ENCODE measurements at places on chromosomes 16 and 17.

- DNase-seq: peak; percentile 42
Observed at GRCh38 chr16:58020628-58021521, 4.7 kb upstream of the MMP15 start.

DNA sequence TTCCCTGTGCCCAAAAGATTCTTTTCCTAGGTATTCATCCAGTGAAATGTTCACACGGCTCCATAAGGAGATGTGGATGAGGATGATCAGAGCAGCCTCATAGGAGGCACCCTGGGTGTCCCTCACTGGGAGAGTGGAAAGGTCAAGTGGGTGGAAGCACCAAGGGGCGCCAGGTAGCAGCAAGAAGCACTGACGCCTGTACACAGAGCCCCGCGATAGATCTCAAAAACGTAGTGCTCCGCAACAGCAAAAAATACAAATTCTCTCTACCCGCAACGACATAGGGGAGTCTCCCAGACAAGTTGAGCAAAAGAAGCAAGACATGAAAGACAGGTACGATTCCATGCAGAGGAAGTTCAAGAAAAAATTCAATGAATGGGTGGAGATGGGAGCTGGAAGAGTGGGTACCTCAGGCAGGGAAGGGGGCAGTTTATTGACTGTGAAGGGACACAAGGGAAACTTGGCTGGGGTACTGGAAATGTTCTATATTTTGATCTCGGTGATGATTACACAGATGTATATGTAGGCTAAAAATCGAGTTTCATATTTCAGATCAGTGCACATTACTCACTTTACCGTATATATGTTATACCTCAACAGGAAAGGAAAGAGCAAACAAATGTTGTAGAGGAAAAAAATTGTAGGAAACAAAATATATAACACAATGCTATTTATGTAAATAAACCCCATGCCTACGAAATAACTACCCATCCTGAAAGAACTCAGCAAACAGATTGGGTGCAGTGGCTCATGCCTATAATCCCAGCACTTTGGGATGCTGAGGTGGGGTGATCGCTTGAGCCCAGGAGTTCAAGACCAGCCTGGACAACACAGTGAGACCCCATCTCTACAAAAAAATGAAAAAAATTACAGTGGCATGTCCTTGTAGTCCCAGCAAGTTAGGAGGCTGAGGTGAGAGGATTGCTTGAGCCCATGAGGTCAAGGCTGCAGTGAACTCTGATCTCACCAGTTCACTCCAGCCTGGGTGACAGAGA lies 17.8 kb upstream of the ETV4 start:
- DNase-seq: no peak

DNA sequence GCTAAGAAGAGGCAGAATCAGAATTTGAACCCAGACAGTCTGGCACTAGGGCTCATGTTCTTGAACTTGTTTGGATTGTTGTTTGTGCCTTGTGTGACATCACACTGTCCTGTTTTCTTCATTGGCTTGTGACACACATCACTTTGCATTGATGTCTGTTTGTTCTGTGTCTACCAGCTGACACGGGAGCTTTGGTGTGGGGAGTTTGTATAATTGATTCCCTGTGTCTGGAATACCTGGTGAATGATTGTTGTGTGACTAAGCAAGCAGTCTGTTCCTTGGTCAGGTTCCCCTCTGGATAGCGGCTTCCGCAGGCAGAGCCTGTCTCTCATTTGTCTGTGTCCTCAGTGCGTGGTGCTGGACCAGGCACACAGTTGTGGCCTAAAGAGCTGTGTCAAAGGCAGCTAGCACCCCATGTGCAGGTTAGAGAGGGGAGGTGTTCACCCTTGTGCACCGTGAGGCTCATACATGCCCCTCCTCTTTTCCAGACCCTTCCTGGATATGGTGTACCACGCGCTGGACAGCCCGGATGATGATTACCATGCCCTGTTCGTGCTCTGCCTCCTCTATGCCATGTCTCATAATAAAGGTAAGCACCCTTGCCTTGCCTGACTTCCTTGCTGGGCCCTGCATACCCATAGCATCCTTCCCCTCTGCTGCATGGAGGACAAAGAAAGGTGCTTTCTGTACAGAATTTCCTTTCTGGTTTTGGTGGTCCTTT lies 80.1 kb downstream of the CLEC16A start:
- no peak for DNase-seq

GRCh38 chr17:28738680-28739384 lies 5.0 kb upstream of the TRAF4 start:
- DNase-seq: peak; percentile 69

DNA sequence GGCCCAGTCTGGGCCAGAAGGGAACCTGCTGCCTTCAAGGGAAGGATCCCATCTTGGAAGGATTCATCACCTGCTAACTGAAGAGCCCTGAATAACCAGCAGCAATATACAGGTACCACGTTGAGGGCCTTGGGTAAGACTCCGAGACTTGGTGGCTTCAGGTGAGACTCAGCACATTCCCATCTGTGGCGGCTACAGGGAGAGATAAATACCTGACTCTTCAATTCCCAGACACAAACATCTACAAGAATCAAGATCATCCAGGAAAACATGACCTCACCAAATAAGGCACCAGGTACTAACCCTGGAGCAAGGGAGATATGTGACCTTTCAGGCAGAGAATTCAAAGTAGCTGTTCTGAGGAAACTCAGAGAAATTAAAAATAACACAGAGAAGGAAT lies 99.5 kb downstream of the DYNLRB2 start:
- DNase-seq: no peak

DNA sequence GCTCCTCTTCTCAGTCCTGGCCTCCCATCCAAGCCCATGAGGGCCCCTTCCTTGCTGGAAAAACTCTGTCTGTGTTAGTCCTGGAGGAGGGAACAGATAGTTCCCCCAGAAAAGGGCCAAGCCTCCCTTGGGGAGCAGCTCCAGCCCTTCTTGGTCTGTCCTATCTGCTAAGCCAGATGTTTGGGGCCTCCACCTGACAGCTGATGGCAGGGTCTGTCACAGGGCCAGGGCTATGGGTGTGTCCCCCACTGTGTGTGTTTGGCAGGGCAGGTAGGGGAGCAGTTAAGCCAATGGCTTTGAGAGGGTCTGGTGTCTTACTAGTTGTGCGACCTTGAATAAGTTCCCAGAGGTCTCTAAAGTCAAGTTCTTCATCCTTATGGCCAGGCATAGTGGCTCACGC lies 13.6 kb upstream of the SLC4A1 start:
- no peak for DNase-seq

GRCh38 chr16:67987460-67988160 lies 7.3 kb upstream of the DPEP3 start:
- no peak for DNase-seq

DNA sequence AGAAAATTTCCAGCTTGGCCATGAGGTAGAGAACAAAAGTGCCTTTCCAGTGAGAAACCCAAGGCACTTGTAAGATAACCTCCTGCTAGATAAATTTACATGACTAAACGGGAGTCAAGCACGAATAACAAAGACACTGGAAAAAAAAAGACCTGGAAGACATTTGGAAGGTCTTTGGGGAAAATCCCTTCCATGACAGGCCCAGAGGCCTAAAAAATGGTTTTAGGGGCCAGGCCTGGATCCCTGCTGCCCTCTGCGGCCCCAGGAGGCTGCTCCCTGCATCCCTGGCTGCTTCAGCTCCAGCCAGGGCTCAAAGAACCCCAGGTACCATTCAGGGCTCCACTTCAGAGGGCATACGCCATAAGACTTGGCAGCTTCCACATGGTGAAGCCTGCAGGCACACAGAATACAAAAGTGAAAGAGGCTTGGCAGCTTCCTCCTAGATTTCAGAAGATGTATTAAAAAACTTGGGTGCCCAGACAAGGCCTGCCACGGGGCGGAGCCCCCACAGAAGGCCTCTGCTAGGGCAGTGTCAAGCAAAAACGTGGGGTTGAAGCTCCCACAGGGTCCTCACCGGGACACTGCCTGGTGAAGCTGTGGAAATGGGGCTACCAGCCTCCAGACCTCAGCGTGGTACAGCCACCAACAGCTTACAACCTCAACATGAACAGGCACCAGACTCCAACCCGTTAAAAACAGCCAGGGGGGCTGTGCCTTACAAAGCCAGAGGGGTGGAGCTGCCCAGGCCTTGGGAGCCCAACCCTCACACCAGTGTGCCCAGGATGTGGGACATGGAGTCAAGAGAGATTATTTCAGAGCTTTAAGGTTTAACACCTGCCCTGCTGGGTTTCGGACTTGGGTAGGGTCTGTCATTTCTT lies 77.1 kb downstream of the SDK2 start:
- DNase-seq: peak; percentile 27

DNA sequence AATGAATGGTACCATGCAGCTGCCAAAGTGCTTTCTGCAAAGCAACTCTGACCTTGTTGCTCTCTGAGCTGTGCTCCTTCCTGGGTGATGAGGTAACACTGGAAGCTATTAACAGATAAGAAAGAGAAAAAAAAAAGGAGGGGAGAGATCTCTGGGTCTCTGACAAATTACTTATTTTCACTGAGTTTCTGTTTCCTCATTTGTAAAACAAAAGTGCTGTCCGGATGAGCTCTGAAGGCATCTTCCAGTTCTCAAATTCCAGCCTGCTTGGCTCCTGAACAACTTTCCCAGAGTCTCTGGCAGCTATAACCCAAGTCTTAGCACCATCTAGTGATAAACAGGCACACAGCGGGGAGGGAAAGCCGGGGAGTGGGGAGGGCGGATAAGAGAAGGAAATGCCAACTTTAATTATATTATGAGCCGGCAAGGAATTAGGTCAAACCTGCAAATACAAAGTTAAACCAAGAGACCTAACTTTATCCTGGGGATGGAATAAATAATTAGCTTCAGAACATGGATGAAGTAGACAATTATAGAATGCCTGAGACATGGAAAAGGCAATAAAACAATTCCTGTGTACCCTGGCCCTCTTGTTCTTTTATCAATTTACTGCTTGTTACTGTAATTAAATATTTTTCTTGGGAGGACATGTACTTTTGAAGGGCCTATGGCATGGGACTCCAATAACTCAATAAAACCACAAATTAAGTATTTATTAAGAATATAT lies 61.3 kb upstream of the KIFC3 start:
- DNase-seq: no peak

DNA sequence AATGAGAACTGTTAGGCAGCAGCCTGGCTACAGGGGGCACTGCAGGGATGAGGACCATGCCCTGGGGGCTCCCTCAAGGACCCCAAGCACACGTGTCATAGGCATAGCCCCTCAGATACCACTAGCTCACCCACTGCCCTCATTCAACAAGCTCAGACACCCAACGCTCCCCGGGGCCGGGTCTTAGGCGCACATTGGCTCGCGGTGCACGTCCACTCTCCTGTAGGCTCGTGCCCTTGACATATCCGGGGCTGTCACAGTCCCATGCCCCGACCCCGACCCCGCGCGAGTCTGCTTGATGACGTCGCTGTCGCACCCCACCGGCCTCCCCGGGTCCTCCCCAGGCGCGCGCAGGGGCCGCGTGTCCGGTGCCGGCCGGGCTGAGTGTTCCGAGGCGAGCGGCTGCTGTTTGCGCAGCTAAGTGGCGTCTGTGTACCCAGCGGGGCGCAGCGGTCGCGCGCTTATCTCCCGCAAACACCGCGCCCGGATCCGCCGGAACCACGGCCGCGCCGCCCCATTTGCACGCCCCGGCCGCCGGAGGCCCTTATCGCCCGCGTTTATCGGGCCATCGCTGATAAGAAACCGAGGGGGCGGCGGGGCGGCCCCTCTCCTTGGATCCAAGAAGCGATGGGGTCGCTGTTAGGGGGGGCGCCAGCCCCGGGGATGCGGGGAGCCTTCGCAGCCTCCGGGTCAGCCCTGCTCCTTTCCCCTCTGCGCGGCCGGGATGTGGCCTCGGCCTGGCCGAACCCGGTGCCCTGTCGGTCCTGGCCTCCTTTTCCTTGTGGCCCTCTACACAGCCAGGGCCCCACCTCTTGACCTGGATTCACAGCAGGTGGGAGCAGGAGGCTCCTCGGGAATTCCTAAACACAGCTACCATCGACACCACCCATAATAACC lies 20.7 kb upstream of the NAGS start:
- no peak for DNase-seq

- no peak for DNase-seq
Observed at GRCh38 chr17:18319604-18320256, 4.6 kb downstream of the SMCR8 start.

DNA sequence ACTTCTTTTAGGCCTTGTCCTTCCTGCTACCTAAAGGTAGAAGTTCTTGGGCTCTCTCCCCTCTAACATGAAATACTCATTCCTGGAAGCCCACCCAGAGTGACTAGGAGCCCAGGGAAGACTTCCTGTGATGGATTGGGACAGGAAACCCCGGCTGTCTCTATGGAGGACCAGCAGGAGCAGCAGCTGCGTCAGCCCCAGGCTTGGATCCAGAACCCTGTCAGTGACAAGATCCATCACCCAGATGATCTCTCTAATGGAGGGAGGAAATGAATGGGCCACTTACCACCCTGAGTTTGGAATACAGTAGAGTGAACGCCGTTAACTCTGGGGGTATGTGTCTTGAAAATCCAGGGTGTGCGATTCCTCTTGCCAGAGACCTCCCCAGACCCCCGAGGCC lies 195.7 kb upstream of the WSCD1 start:
- no peak for DNase-seq

DNA sequence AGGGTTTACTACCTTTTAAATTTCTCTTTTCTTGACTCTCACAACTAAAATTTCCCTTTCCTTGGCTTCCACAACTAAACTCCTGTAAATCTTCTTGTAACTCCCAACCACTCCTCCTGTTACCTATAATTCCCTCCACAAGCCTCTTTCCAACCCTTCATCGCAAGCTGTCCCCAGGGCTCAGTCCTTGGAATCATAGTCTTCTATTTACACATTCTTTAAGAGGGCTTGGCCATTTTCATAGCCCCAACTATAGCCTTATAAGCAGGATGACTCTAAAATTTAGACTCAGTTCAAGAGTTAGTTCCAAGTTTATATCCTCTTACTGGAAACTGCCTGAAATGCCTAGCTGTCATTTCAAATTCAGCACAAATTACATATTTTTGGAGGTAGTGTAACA lies 23.9 kb downstream of the GLG1 start:
- no peak for DNase-seq

- no peak for DNase-seq
Observed at GRCh38 chr16:28610595-28611191, 849 bp upstream of the SULT1A1 start.

GRCh38 chr17:7849751-7850504 lies 4.9 kb upstream of the TMEM88 start:
- no peak for DNase-seq

GRCh38 chr17:6505425-6506142 lies 50.8 kb downstream of the PITPNM3 start:
- DNase-seq: no peak

DNA sequence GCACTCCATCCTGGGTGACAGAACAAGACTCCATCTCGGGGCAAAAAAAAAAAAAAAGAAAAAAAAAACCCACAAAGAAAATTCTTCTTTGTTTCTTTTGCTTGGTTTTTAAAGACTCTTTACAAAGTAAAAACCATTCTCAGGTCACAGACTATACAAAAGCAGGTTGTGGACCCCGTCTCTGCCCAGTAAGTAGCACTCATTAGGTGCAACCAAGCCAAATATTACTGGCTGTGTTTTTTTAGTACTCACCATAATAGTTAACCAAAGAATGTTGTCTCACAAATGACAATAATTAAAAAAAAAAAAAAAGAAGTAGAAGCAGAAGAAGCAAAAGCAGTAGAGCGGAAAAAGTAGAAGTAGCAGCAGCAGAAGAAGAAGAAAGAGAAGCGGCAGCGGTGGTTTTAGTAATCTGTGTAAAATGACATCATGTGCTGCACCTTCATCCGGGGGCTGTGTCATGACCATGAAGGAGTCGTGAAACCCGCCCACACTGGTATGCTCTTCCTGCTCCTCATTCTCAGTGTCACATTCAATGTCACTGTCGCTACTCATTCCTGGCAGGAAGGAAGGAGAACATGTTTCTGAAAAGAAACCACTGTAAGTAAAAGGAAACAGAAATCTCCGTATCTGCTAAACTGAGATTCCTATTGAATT lies 105.4 kb downstream of the TRIM37 start:
- peak; percentile 77 for DNase-seq

GRCh38 chr17:72724267-72724666 lies 368.2 kb downstream of the SLC39A11 start:
- DNase-seq: no peak
